Inflammatory macrophage treated with lipopolysaccharide for 1 hour (primary cell): ENCODE measurements at places on chromosomes 2 and 18.

GRCh38 chr18:27685807-27686412 lies 491.0 kb downstream of the CDH2 start:
- peak; percentile 9 for DNase-seq

GRCh38 chr2:168090366-168091135 lies 156.8 kb downstream of the STK39 start:
- no peak for DNase-seq

DNA sequence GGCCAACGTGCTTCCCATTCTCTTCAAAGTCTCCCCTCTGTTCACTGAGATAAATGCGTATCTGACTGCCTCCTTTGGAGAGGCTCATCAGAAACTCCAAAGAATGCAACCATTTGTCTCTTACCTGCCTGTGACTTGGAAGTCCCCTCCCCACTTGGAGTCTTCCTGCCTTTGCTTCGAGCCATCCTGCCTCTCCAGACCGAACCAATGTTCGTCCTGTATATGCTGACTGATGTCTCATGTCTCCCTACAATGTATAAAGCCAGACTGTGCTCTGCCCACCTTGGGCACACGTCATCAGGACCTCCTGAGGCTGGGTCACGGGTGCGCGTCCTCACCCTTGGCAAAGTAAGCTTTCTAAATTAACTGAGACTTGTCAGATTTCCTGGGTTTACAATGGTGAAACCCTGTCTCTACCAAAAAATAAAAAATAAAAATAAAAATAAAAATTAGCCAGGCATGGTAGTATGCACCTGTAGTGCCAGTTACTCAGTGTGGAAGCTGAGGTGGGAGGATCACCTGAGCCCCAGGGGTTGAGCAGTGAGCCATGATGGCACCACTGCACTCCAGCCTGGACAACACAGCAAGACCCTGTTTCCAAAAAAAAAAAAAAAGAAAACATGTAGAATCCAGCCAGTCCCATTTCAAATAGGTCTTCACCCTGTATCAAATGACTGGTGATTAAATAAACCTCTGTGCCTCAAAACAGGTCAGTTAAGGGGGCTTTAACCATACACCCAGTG lies 29.0 kb downstream of the HDLBP start:
- DNase-seq = no peak

DNA sequence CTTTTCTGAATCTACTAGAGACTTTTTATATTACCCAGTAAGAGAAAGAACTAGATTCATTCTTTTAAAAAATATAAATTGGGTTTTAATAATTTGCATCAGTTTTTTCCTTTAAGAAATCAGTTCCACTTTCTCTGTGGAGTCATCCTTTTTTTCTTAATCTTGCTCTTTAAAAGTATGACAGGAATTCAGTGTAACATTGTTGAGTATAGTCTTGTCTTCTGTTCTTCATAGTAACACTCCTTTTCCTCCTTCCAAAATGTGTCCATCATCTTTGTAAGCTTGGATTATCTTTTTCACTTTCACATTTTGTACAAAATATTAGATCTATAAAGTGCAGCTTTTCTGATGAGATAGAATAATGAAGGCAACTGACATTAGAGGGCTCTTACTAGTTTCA lies 135.4 kb downstream of the HAUS1 start:
- DNase-seq = no peak
